ENCODE measurements at places on chromosomes 4 and X.
A peak's percentile ranks its signal among the peaks of the same experiment; 100 is the strongest.

GRCh38 chr4:155787113-155787710 is 28.4 kb downstream of the GUCY1B1 start:
- no peak for ATAC-seq

- ATAC-seq, result no peak
These were observed 38.1 kb downstream of the NFXL1 start for GRCh38 chr4:47876310-47876709.

DNA sequence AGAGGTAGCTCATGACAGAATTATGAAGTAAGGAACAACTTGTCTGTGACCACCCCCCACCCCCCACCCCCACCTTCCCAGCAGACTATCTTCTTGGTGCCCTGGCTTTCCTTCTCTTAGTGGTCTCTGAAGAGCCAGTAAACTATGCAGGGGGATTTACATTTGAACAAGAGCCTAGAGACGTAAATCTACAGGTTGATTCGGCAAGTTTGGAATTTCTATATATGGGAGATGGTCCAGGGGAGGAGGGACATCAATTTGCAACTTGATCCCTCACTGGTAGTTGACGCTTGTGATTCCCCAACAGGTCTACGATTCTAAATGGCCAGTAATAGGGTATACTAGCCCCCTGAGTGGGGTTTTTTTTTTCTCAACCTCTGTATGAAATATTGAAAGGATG is 36.7 kb downstream of the IL13RA1 start:
- no peak for ATAC-seq

- no peak for ATAC-seq
These were observed 528.9 kb upstream of the ARX start for GRCh38 chrX:25544641-25545040.

DNA sequence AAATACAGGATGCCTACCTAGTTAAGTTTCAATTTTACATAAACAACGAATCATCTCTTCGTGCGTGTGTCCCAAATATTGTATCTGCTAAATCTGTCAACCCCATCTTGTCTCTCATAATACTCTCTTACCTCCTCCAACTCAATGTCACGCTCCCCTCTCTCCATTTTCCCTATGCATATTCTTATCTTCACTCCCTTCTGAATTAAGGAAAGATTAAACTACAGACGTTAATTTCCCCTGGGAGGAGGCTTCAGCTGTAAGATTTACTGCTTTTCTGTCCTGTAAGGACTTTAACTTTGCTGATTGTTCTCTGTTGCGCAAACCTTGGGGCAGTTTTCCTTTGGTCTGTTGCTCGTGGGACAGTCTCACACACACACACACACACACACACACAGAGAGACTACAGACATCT is 455 bp upstream of the ABCB7 start:
- ATAC-seq, result peak; percentile 21

- no peak for ATAC-seq
These were observed 83.4 kb upstream of the MID1IP1 start for GRCh38 chrX:38717871-38718270.

GRCh38 chr4:186839122-186840037 is 115.7 kb upstream of the FAT1 start:
- no peak for ATAC-seq

DNA sequence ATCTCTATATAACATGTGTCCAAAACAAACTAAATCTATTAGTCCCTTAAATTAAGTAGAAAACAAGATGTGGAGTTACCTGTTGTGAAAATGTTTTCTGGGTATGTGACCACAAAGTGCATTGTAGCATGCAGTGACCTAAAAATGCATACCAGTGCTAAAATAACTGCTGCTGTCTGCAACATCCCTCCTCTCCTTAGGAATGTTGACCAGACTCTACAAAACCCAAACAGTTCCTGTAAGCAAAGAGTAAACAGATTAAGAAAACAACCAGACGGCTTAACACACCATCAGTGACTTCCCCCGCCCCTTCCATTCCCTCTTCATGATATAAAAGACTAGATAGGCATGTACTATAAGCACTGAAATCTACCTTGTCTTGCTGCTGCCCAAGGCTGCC is 15.8 kb upstream of the RAB33B start:
- ATAC-seq, result no peak

DNA sequence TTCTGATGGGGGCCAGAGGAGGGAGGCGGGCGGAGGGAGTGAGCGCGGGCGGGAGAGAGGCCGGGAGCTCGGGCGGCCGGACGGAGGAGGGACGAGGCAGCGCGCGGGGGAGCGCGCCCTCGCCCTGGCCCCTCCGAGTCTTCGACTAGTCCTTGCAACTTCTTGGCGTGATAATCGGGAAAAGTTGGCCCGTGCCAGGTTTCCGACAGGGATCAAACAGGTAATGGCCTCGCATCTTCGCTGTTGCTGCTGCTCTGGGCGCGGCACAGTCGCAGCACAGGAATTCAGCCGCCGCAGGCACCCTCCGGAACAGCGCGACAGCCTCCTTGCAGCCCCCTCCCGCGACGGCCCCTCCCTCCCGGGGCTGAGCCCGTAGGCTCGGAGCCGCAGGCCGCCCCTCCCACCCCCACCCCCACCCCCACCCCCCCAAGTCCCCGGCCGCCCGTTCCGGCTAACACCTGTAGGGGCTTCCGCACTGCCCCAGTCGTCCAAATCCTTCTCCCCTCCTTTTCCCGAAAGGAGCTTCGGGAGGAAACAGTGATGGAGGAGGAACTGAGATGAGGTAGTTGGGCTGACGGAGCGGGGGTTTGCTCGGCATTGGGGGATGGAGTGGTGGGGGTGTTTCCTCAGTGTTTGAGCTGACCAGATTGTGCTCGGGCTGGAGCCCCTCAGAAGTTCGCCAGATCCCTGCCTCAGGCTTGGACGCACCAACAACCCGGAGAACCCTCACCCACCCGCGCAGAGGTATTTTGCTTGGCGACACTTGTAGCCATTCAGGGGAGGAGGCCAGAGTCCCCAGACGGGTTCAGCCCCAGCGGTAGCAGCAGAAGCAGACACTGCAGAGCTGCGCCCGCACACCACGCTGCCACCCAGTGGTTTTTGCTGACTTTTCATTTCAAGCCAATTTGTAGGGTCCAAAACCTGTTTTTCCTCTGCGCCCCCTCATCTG is at the start of gene FGF13:
TSS of gene FGF13 (minus strand) at position 319 of the 949 bp plus-strand sequence. CDS start 714 bp downstream, outside the sequence.
- ATAC-seq, result peak; percentile 48

DNA sequence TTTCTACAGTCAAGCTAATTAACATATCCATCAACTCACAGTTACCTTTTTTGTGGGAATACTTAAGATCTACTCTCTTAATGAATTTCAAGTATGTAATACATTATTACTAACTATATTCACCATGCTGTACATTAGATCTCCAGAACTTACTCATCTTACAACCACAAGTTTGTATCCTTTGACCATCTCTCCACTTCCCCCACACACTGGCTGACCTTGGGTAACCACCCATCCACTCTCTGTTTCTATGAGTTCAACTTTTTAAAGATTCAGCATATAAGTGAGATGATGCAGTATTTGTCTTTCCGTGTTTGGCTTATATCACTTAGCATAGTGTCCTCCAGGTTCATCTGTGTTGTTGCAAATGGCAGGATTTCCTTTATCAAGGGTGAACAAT is 30.5 kb upstream of the MAGED1 start:
- no peak for ATAC-seq

DNA sequence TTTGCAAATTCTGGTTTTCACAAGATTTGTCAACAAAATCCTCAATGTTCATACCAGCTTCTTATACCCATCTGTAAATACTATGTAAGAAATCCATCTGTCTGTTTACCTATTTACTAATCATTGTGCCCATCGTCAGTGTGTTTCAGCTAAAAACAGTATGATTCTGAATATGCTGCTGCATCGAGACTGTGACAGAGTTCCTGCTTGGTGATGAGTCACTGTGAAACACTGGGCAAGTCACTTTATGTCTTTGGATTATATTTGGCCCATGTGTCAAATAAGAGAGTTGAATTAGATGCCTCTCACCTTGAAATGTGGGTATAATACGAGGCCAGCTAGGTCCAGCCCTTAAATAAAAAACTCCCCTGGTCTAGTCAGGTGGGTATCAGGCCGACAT is 79.3 kb downstream of the CBLL2 start:
- no peak for ATAC-seq

GRCh38 chr4:39044956-39045826 is 13.0 kb upstream of the TMEM156 start:
- ATAC-seq, result peak; percentile 35

DNA sequence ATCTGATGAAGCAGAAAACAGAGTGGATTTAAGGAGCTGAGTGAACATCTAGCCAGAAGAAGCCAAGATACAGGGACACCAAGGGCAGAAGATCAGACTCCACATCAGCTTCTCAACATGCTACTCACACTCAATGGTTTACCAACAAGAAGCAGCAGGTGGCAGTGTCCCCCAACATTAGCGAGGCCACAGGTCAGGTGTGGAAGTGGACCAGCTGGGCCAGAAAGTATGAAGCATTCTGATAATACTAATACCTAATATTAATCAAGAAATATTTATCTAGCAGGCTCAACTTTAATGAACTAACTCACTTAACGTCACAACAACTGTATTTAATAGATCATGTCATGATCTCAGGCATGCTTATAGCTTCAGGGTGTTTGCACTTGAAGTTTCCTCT is 73.4 kb upstream of the TTC29 start:
- peak; percentile 89 for ATAC-seq

DNA sequence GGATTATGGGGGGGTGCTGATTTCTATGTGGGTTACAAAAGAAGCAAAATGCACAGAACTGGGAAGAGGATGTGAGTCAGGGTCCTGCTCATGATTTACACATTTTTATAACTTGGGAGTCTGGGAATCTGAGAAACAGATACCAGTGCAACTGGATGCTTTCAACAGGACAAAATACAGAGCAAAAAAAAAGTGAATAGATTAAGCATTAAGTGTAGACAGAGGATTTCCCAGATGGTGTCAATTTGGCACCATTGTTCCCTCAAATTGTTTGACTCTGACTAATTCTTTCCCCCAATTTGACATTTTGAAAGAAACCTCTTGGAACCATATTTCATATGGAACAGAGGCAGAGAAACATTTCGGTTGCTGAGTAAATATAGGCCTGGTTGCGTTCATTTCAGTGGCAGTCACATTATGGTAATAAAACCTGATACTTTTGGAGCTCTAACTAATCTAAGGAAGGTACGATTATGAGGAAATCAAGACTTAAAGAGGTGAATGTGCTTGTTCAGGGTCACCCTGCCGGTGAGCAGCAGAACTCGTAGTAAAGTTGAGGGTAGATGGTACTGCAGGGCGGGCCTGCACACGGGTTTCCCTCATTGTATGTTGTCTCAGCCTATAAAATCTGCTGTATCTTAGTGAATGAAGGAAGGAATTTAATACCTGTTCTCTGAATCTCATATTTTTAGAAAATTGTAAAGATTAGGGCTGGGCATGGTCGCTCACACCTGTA is 18.7 kb upstream of the CDKL5 start:
- ATAC-seq, result no peak

DNA sequence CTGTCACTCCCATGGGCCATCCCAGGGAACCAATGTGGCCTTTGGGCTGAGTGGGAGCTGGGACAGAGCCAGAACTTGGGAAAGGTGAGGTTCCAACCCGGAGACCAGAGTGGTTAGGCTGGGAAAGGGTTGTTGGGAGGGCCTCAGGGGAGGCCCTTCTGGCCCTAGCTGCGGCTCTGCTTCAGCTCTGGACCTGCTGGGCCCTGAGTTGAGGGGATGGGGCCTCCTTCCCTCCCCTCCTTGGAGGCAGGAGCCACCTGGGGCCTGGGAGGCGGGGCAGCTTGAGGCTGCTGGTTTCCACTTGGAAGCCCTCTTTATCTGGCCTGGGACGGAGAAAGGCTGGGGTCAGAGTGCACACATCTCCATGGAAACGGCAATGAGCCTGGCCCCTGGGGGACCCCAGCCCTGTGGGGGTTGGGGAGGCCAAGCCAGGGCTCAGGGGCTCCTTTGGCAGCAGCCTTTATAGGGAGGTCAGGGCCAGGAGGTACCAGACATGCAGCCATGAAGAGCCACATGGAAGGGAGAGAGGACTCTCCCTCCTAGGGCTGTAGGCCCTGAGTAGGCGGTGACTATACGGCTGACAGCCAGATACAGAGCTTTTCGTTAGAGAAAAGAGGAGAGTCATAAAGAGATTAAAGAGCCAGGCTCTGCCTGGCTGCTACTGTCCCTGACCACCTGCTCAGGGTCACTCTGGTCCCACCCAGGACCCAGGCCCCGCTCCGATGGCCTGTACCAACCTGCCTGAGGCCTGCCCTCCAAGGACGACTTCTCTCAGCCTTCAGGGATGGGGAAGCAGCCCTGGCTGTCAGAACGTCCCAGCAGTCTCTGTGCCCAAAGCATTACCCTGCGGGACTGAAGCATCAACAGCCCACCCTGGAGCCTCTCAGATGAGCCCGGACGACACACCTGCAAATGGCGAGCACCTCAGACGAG is 6.9 kb upstream of the NSD2 start:
- no peak for ATAC-seq

- no peak for ATAC-seq
These were observed 14.6 kb downstream of the SMIM31 start for GRCh38 chr4:164768516-164768915.

GRCh38 chrX:349702-350101 is 31.1 kb upstream of the GTPBP6 start:
- ATAC-seq, result no peak

DNA sequence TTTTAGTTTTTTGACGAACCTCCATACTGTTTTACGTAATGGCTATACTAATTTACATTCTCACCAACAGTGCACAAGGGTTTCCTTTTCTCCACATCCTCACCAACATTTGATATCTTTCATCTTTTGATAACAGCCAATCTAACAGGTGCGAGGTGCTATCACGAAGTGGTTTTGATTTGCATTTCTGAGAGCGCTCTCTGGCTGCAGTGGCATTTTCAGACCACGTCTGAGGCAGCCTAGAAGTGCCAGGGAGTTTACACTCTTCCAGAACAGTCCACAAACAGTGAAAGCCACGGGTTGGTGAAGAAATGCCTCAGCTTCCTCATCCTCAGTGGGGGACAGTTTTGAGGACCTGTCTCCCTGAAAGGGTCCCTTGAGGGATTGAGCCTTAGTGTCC is 471.0 kb downstream of the BCOR start:
- no peak for ATAC-seq

GRCh38 chr4:40254608-40255392 is 58.0 kb downstream of the RHOH start:
- peak; percentile 66 for ATAC-seq

DNA sequence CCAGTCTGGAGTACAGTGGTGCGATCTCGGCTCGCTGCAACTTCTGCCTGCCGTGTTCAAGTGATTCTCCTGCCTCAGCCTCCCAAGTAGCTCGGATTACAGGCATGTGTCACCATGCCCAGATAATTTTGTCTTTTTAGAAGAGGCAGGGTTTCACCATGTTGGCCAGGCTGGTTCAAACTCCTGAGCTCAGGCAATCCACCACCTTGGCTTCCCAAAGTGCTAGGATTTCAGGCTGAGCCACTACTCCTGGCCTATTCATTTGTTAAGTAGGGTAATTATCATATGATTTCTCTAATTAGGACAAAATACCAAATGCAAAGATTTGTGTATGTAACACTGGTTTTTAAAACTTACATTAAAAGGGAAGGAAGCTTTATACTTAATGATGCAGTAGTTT is 137.8 kb downstream of the GPM6A start:
- no peak for ATAC-seq

DNA sequence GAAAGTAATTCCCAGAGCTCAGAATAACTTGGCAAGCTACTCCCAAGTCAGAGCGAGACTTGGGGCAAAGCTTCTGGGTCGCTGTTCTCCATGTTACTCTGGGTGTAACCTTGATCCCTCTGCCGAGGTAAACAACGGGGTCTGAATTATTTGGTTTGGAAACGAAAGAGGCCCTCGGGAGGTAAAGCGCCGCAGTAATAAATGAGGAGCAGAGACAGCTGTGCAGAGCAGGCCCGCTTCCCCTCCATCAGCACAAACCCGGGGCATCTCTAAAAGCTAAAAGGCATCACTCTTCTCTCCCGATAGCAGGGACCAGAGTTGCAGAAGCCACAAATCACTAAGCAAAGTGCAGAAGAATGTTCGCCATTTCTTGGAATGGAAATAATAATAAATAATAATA is 561.5 kb downstream of the BCOR start:
- no peak for ATAC-seq
